Stimulated activated CD4-positive, alpha-beta T cell treated with anti-CD3 and anti-CD28 coated beads, Interleukin-15, amount 100 ng/mL, for 1 hour (primary cell): ENCODE measurements at places on chromosomes 1 and 21.

DNA sequence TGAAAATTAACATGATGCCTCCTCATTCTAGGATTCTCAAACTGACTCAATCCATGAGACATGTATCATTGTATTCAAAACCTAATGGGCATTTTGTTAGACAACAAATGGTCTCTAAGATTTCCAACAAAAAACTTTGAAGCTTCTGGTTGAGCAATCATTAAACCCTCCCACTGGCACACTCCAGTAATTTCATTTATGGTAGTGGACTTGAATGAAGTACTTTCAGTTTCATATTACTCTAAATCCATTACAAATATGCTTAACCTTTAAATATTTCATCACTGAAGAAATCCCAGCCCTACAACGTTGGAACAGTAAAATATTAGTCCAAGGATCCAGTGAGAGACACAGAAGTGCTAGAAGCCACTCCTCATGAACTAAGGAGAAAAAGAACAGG is 43.5 kb downstream of the GBP6 start:
- DNase-seq = no peak

GRCh38 chr1:7770669-7770996 is 463 bp upstream of the VAMP3 start:
- DNase-seq = no peak

GRCh38 chr1:21621051-21621450 is 48.1 kb downstream of the RAP1GAP start:
- no peak for DNase-seq

DNA sequence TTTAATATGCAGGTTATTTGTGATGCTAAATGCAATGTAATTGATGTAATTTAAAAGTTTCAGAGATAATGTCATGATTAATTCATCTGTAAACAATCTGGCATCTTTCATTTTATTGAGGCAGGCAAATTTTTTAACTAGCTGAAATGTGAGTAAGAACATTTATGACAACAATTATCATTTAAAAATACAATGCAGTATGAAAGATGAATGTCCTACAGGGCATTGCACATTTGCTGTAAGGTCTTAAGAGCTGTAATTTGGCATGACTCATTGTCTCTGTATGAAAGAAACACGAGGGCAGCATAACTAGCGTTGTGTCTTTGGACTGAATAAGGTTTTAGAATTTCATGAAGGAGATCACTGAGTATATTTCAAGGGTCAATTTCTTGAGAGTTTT is 642.8 kb downstream of the PLA2G4A start:
- no peak for DNase-seq

DNA sequence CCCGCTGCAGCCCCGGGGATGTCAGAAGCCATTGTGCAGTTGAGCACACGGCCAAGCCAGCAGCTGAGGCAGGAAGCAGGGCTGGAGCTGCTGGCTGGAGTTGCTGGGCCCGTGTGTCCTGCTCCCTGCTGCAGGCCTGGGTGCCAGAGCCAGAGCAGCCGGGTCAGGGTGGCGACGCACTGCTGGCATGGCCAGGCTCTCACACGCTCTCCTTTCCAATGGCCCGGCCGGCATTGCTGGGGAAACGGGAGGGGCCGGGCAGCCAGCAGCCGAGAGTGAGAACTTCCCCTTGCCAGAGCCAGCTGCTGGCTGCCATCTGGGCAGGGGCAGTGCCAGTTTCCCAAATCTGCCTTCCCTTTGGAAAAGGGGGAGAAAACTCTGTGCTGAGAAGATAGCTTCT is 82.4 kb upstream of the PROX1 start:
- no peak for DNase-seq

- DNase-seq = no peak
These were observed 859 bp upstream of the MAGI3 start for GRCh38 chr1:113389359-113389952.

GRCh38 chr1:160488347-160489058 is 34.6 kb downstream of the SLAMF6 start:
- DNase-seq = no peak

DNA sequence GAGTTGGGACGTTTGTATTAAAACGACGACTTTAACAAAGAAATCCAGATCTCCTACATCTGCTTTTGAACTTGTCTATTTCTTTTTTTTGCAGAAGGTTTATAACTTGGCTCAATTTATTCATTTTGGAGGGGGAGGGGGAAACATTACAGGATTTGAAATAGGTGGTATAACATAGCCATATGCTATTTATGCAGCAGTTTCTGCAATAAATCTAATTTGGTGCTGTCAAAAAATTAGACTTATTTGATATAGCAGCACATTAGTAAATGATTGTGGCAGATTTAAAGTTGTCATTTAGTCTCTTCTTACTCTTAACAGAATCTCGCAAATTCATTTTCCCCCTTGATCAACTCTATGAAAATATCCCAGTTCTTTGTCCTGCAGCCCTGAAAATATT is 138.2 kb downstream of the SDCCAG8 start:
- no peak for DNase-seq

DNA sequence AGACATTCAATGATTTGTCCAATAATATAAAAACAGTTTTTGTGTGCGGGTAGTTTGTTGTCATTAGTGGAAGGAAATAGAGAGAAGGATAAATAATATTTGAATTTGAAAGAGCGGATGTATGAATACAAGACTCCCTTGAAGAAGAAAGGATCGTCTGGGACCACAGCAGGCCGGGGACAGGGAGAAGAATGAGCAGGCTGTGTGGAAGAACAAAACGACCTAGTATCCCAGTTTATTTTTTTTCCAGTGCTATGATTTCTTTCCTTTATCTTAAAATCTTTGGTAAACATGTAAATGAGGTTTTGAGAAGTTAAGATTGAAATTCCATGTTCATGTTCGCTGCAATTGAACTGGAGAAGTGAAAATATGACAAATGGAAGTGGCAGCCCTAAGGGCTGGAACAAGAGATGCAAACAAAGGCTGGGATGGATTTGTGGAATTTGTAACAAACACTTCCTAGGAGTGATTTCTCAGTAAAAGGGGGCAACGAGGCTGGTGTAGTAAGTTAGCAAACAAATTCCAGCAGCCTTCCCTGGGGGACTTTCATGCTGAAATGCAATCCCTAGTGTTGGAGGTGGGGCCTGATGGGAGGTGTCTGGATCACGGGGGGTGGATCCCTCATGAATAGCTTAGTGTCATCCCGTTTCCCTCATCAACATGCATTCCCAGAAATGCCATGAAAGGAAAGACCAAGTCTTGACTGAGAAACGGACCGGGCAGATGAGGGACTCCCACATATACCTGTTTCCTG is 10.2 kb upstream of the IFI16 start:
- no peak for DNase-seq

- DNase-seq = no peak
These were observed 101.5 kb downstream of the ZFYVE9 start for GRCh38 chr1:52243221-52243987.

GRCh38 chr1:41404308-41404761 is 43.1 kb downstream of the FOXO6 start:
- no peak for DNase-seq

GRCh38 chr1:170076199-170076598 is 1.7 kb upstream of the KIFAP3 start:
- no peak for DNase-seq

DNA sequence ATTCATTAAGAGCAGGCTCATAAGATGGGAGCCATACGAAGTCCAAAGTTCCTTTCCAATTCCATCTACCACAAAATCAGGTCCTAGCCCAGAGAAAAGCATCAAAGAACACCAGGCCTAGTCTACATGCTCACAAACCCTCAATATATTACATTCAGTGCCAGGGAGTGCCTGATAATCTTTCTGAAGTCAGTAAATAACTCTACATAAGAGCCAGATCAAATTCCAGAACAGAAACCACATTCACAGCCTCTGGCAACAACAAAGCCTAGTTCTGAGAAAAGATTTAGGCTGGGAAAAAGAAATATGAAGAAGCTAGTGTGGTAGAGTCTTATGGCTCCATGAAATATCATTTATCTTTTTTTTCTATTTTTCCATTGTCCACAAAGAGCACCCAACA is 40.5 kb upstream of the RBBP5 start:
- no peak for DNase-seq

- DNase-seq = no peak
These were observed 10.7 kb downstream of the FMOD start for GRCh38 chr1:203340112-203340790.

GRCh38 chr1:231924180-231924579 is 297.6 kb downstream of the DISC1 start:
- no peak for DNase-seq

- DNase-seq = no peak
These were observed 762.5 kb upstream of the TPTE start for GRCh38 chr21:9758888-9759287.

GRCh38 chr1:116716391-116716790 is 37.8 kb upstream of the CD2 start:
- no peak for DNase-seq

DNA sequence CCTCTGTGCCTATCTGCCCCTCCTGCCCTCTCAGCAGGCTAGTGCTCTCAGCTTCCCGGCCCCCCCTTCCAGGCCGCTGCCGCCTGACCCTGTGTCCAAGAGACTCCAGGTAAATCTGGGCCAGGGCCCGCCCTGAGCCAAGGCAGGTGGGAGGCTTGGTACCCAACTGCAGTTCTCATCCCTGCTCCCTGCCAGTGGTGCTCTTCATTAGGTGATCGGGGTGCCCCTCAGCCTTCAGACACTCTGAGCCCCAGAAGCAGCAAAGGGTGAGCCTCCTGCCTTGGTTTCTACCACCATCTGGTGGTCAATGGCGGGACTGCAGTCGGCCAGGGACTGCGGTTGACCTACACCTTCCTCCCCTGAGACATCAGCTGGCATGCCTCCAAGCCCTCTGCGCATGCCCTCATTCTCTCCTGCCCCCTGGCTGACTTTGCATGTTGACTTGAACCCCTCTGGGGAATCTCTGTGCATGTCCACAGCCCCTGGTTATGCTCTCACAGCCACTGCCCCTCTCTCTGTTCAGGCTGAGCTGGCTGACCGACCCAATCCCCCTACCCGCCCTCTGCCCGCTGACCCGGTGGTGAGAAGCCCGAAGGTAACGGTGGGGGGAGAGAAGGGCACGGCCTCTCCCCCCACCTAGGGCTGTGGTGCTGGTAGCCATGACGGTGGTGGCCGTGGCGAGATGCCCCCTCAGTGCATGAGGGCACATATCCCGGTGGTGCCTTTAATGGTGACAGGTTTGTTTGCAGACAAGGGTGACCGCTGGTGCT is 2.0 kb upstream of the EFNA4 start:
- peak; percentile 87 for DNase-seq

DNA sequence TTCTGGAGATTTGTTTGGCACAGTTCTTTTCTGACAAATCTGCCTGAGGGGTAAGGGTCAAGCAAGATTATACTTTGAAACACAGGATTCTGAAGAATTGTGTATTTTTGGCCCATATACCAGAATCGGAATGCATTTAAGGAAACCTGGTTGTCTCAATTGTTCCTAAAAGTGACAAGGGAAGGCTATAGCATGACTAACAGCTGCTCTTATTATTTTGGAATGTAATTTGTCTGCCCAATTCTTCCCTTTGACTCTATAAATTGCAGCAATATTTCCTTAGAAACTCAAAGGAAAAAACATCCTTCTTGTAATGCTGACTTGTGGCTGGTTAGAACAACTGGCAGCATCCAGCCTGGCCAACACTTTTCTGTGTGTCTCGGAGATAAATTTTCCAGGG is 15.8 kb upstream of the VCAM1 start:
- no peak for DNase-seq

- DNase-seq = no peak
These were observed 13.6 kb upstream of the TARS2 start for GRCh38 chr1:150473659-150474058.

- no peak for DNase-seq
These were observed 248.9 kb downstream of the PLPP3 start for GRCh38 chr1:56330391-56331026.

GRCh38 chr1:195733826-195734225 is 874.4 kb downstream of the KCNT2 start:
- no peak for DNase-seq

DNA sequence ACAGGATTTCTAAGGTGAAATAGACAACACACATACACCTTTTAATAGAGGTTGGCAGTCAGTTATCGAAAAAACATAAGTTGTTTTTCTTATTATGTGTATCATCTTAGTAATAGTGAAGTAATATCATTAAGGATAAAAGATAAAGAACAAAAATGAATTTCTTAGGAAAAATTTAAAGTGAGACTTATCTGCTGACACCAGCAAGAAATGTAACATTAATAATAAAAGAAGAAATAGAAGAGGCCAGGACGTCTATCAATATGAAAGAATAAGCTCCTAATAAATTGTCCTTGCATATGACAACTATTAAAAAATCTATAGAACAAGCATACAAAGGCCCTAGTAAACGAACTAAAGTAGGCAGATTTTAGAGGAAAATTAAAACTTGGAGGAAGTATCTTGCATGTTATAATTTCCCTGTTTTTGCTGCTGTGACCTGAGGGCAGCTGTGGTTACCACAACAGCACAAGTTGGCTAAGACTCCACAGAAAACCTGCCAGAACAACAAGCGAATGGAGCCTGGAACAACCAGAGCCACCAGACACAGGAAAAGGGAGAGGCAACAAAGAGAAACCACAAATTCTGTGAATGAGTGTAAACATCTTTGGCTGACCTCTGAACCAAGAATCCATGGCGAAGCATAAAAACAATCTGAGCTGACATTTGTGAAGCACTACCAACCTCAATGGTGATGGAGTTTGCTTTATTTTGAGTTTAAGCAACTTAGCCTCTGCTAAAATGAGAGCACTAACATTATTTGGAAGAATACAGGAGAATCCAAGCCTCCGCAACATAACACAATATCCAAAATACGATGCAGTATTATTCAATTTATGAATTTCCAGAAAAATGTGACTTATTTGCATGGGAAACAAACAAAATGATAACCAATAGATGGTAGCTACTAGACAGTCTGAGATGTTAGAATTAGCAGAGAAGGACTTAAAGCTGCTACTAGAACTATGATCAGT is 207.5 kb downstream of the KCNT2 start:
- no peak for DNase-seq

DNA sequence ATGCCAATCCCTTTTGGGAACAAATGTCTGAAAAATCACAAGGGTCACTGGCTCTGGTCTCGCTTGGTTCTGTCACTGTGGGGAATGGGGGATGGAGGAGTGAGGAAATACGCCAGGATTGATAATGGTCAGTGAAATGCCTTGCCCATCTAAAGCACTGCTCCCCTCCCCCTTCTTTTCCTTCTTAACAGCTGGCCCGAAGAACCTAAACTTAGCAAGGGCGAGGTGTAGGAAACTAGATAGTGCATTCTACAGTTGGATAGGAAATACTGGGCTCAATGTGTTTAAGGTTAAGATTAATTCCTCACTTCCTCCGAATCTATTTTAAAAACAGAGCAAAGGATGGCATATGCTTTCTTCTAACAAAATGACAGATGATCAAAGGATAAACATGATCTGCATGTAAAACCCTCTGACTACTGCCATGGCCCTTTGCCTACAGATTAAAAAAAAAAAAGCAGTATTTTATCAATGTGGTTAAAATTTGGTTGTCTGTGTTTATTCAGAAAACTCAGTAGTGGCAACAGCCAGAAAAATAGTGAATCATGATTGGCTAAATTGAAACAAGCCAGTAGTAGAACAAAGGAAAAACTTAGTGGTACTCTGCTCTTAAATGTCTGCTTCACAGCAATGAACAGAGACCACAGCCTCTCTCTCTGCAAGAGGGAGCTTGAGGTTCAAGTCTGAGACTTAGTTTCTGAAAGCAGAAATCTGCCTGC is 86.1 kb upstream of the VAV3 start:
- no peak for DNase-seq

GRCh38 chr1:169041366-169041765 is 65.1 kb upstream of the ATP1B1 start:
- no peak for DNase-seq

- DNase-seq = no peak
These were observed 4.0 kb upstream of the PROX1 start for GRCh38 chr1:213983493-213984386.

GRCh38 chr1:151492120-151492519 is 19.1 kb upstream of the CGN start:
- DNase-seq = no peak
